ENCODE measurements at places on chromosomes 5 and 9.

- no peak overlapping the region for H3K27ac ChIP-seq
- no peaks in the 10 kb centered on the region for H3K36me3 ChIP-seq
- H3K4me1 ChIP-seq, result no peaks in the 10 kb centered on the region
- DNase-seq, result no peak
- no peak overlapping the region for H3K4me3 ChIP-seq
These were observed 336.4 kb upstream of the MPDZ start for GRCh38 chr9:13615660-13616490.

GRCh38 chr5:57007344-57007743, 55.4 kb upstream of the MIER3 start:
- H3K4me1 ChIP-seq, result peaks cover 11% of the 10 kb centered on the region
- H3K27me3 ChIP-seq, result no peaks in the 10 kb centered on the region
- no peak overlapping the region for H3K4me3 ChIP-seq
- no peak for DNase-seq
- no peaks in the 10 kb centered on the region for H3K36me3 ChIP-seq

GRCh38 chr5:126403876-126404275, 19.3 kb upstream of the GRAMD2B start:
- H3K4me1 ChIP-seq, result no peaks in the 10 kb centered on the region
- no peaks in the 10 kb centered on the region for H3K36me3 ChIP-seq
- no peak overlapping the region for H3K4me3 ChIP-seq
- H3K27me3 ChIP-seq, result no peaks in the 10 kb centered on the region
- no peak overlapping the region for H3K27ac ChIP-seq

DNA sequence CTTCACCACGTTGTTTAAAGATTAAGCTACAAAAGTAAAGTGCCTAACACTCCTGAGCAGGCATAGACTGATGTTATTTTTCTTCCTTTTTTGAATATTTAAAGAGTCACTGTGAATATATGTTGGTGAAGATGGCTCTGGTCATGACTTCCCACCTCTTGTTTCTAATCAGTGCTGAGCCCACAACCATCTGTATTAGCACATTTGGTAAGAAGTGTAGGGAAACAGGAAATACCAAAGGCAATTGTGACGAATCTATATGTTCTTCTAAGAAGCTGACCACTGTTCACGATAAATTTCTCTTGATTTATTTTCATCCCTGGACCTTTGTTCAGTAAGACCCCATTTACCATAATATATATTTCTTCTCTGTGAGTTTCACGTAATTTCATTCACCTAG, 108.3 kb upstream of the PCA3 start:
- H3K36me3 ChIP-seq, result no peaks in the 10 kb centered on the region
- H3K4me1 ChIP-seq, result no peaks in the 10 kb centered on the region
- DNase-seq, result no peak
- H3K4me3 ChIP-seq, result no peak overlapping the region

GRCh38 chr5:75890546-75890945, 173.3 kb upstream of the POC5 start:
- no peak overlapping the region for H3K27ac ChIP-seq
- no peaks in the 10 kb centered on the region for H3K4me1 ChIP-seq
- DNase-seq, result no peak
- H3K27me3 ChIP-seq, result 0 out of 2 replicates have a peak, but pooled peaks cover 10% of the 10 kb centered on the region

- H3K36me3 ChIP-seq, result no peaks in the 10 kb centered on the region
- no peak overlapping the region for H3K4me3 ChIP-seq
- no peak for DNase-seq
- H3K27ac ChIP-seq, result no peak overlapping the region
These were observed 174.0 kb upstream of the SNX2 start for GRCh38 chr5:122600924-122601323.

GRCh38 chr5:149727336-149728035, 2.6 kb upstream of the PPARGC1B start:
- H3K4me3 ChIP-seq, result no peak overlapping the region
- no peaks in the 10 kb centered on the region for H3K36me3 ChIP-seq
- DNase-seq, result no peak
- peaks cover 4% of the 10 kb centered on the region for H3K4me1 ChIP-seq
- no peak overlapping the region for H3K27ac ChIP-seq
- peaks cover 3% of the 10 kb centered on the region for H3K27me3 ChIP-seq

- no peak for DNase-seq
- no peak overlapping the region for H3K27ac ChIP-seq
- H3K36me3 ChIP-seq, result no peaks in the 10 kb centered on the region
These were observed 12.0 kb downstream of the ENHO start for GRCh38 chr9:34510497-34511468.

- H3K4me1 ChIP-seq, result peaks cover 10% of the 10 kb centered on the region
- no peak overlapping the region for H3K4me3 ChIP-seq
- H3K27ac ChIP-seq, result no peak overlapping the region
- H3K27me3 ChIP-seq, result no peaks in the 10 kb centered on the region
These were observed 22.7 kb downstream of the CCNH start for GRCh38 chr5:87390075-87390474.

- H3K27me3 ChIP-seq, result no peaks in the 10 kb centered on the region
- H3K4me1 ChIP-seq, result peaks cover 6% of the 10 kb centered on the region
- no peaks in the 10 kb centered on the region for H3K36me3 ChIP-seq
- no peak overlapping the region for H3K4me3 ChIP-seq
- DNase-seq, result no peak
These were observed 79.6 kb downstream of the CSNK1A1 start for GRCh38 chr5:149471406-149472183.

GRCh38 chr9:95845751-95846150, 29.7 kb upstream of the ERCC6L2 start:
- H3K36me3 ChIP-seq, result no peaks in the 10 kb centered on the region
- no peaks in the 10 kb centered on the region for H3K27me3 ChIP-seq
- no peak for DNase-seq
- H3K4me3 ChIP-seq, result no peak overlapping the region
- H3K27ac ChIP-seq, result no peak overlapping the region
- no peaks in the 10 kb centered on the region for H3K4me1 ChIP-seq

GRCh38 chr5:7493081-7493480, 97.1 kb downstream of the ADCY2 start:
- no peak overlapping the region for H3K4me3 ChIP-seq
- no peaks in the 10 kb centered on the region for H3K36me3 ChIP-seq
- no peak for DNase-seq
- no peak overlapping the region for H3K27ac ChIP-seq
- H3K4me1 ChIP-seq, result no peaks in the 10 kb centered on the region

DNA sequence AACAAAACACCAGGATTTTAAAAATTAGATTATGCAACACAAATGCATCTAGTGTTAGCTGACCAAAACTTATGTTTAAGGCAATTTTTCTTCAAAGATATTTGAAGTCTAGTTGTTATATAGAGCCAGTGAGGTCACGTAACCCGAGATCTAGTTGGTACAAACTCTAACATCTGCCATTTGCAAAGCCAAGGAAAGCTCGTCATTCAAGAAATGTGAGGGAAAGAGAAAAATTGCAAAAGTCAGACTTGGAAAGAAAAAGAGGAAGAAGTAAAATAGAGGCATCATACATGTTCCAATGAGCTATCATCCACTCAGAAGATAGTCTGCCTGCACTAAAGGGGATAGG, 293.4 kb upstream of the PUM3 start:
- no peak overlapping the region for H3K27ac ChIP-seq
- no peak overlapping the region for H3K4me3 ChIP-seq
- DNase-seq, result no peak
- H3K27me3 ChIP-seq, result peaks cover 26% of the 10 kb centered on the region
- no peaks in the 10 kb centered on the region for H3K36me3 ChIP-seq
- no peaks in the 10 kb centered on the region for H3K4me1 ChIP-seq

GRCh38 chr9:128151309-128152132, 2.3 kb downstream of the LCN2 start:
- no peaks in the 10 kb centered on the region for H3K36me3 ChIP-seq
- H3K4me3 ChIP-seq, result no peak overlapping the region
- H3K4me1 ChIP-seq, result peaks cover 29% of the 10 kb centered on the region
- H3K27me3 ChIP-seq, result no peaks in the 10 kb centered on the region

DNA sequence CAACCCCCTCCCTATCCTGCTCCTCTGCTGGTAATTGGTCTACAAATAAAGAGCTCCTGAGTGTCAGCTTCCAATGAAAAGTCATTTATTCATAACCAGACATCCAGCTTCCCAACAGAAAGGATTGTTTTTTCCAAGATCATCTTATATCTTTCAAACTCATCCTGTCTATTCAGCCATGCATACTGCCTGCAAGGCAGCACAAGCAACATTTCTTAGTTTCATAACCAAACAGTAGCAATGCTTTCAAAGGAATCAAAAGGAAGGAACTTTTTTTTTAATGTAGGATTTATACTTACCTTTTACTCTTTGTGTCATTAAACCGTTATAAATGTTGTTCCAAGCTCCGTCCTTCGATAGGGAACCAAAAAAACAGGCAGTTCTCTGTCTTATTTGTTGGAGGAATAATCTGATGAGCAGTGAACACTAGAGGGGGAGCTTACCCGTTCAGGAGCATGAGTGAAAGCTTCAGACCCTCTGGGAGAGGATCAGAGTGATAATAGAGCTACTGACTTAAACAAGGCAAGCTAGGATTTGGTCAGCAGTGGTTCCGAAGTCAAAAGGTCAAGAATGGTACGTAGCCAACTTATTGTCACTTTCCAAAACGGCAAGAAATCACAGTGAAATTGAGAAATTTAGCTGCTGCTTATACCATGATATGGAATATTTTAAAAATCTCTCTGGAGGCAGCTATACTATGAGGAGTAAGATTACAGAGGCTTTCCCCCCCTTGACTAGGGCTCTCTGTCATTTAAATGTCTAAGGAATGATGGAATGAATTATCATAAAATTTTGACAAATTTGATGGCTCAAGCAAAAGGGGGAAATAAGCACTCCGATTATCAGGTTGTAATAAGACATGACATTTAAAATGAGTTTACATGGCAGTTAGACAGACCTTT, 892.9 kb downstream of the NR2F1-AS1 start:
- no peak overlapping the region for H3K4me3 ChIP-seq
- DNase-seq, result peak; percentile 29
- H3K36me3 ChIP-seq, result no peaks in the 10 kb centered on the region
- H3K4me1 ChIP-seq, result no peaks in the 10 kb centered on the region
- no peaks in the 10 kb centered on the region for H3K27me3 ChIP-seq

DNA sequence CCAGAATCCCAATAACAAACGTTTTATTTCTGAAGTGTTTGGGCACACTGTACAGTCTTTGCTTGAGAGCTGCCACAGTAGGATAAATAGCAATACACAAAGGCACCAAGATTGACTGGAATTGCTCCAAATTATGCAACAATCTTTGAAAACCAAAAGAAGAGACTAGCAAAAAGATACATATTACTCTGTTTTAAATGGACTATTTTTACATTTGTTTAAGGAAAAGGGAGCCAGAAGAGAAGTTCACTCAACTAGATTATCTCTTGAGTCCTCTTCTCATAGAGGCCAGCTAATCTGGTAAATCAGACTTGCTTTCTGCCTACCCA, 385.0 kb upstream of the SLC30A5 start:
- H3K4me3 ChIP-seq, result no peak overlapping the region
- H3K27me3 ChIP-seq, result no peaks in the 10 kb centered on the region
- no peak overlapping the region for H3K27ac ChIP-seq
- DNase-seq, result no peak

GRCh38 chr9:70553707-70554673, 139.5 kb upstream of the KLF9 start:
- no peaks in the 10 kb centered on the region for H3K36me3 ChIP-seq
- no peaks in the 10 kb centered on the region for H3K4me1 ChIP-seq
- no peak overlapping the region for H3K27ac ChIP-seq
- H3K27me3 ChIP-seq, result no peaks in the 10 kb centered on the region
- H3K4me3 ChIP-seq, result no peak overlapping the region
- DNase-seq, result no peak

- no peaks in the 10 kb centered on the region for H3K36me3 ChIP-seq
- H3K4me1 ChIP-seq, result no peaks in the 10 kb centered on the region
- DNase-seq, result no peak
- no peaks in the 10 kb centered on the region for H3K27me3 ChIP-seq
- H3K27ac ChIP-seq, result no peak overlapping the region
These were observed 84.3 kb upstream of the PANK3 start for GRCh38 chr5:168663276-168664004.

DNA sequence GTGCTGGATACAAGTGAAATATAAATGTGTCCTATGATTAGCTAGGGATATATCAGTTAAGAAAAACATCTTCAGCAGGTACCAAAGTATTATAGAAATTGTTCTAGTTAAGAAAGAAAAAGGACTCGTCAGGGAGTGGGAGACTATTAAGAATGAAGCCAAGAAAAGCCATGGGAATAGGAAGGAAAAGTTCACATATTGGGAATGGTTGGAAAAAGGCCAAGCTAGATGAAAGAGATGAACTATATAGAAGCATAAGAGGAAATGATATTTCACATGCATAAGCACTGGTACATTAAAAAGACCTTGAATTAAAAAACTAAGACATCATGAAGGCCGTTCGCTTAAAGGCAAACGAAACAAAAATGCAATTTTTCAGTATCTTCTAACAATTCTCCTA, 237.7 kb downstream of the ADAMTS6 start:
- no peaks in the 10 kb centered on the region for H3K27me3 ChIP-seq
- no peak for DNase-seq
- H3K36me3 ChIP-seq, result no peaks in the 10 kb centered on the region
- no peak overlapping the region for H3K4me3 ChIP-seq
- no peak overlapping the region for H3K27ac ChIP-seq

- H3K4me3 ChIP-seq, result no peak overlapping the region
- H3K27me3 ChIP-seq, result no peaks in the 10 kb centered on the region
- peaks cover 27% of the 10 kb centered on the region for H3K4me1 ChIP-seq
- H3K36me3 ChIP-seq, result no peaks in the 10 kb centered on the region
- H3K27ac ChIP-seq, result peak overlapping the region; percentile 2
These were observed 106.4 kb upstream of the ELL2 start for GRCh38 chr5:96067894-96068614.

DNA sequence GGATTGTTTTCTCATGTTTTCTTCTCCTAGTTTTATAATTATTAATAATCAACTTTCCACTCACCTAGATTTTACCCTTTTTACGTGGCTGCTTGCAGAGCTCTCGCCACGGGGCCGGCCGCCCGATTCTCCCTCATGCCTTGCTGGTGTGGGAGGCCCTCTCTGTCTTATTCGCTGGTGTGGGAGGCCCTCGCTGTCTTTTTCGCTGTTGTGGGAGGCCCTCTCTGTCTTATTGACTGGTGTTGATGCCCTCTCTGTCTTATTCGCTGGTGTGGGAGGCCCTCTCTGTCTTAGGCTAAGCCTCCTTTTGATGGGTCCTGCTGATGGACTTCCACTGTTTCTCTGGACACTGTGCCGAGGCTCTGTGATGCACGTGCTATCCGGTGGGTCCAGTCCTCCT, 161.3 kb upstream of the IRX2 start:
- no peak overlapping the region for H3K4me3 ChIP-seq
- no peaks in the 10 kb centered on the region for H3K27me3 ChIP-seq
- DNase-seq, result no peak

- no peaks in the 10 kb centered on the region for H3K27me3 ChIP-seq
- DNase-seq, result no peak
- H3K36me3 ChIP-seq, result no peaks in the 10 kb centered on the region
These were observed 38.8 kb downstream of the CWC27 start for GRCh38 chr5:64807520-64807919.

- H3K4me3 ChIP-seq, result peak overlapping the region; percentile 64
- no peak for DNase-seq
- H3K27ac ChIP-seq, result peak overlapping the region; percentile 73
- no peaks in the 10 kb centered on the region for H3K27me3 ChIP-seq
These were observed 1.2 kb downstream of the LHFPL2 start for GRCh38 chr5:78647351-78647818.

- no peak for DNase-seq
- H3K4me3 ChIP-seq, result no peak overlapping the region
- no peak overlapping the region for H3K27ac ChIP-seq
- no peaks in the 10 kb centered on the region for H3K4me1 ChIP-seq
These were observed 1058.5 kb upstream of the DMAC1 start for GRCh38 chr9:8857926-8858595.
